Stimulated activated CD4-positive, alpha-beta T cell treated with anti-CD3 and anti-CD28 coated beads, Interleukin-1b, Interleukin-23, amount 100 ng/mL, for 1 hour (primary cell): ENCODE measurements at places on chromosomes 5 and 9.

GRCh38 chr5:112630246-112631009, 107.3 kb upstream of the APC start:
- no peak for DNase-seq

DNA sequence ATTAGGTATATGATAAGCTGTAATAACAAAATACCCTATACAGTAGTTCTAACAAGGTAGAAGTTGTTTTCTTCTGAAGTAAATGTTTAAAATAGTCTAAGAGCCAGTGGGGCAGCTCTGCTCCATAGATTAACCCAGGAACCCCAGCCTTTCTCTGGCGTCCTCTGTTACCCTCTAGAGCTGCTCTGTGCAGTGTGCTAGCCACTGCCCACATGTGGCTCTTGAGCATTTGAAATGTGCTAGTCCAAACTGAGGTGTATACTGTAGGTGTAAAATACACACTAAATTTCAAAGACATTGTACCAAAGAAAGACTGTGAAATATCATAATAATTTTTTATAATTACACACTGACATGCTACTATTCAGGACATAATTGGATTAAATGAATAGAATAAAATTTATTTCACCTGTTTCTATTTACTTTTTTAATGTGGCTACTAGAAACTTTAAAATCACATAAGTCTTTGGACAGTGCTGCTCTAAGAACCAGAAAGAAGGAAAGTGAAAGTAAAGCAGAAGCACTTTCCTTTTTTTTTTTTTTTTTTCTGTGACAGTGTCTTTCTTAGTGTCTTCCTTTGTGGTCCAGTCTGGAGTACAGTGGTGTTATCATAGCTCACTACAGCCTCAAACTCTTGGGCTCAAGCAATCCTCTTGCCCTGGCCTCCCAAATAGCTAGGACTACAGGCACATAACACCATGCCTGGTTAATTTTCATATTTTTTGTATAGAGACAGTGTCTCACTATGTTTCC, 39.3 kb downstream of the RAI14 start:
- no peak for DNase-seq

- no peak for DNase-seq
Measured at GRCh38 chr9:87749335-87750035, 23.6 kb downstream of the CTSL start.

DNA sequence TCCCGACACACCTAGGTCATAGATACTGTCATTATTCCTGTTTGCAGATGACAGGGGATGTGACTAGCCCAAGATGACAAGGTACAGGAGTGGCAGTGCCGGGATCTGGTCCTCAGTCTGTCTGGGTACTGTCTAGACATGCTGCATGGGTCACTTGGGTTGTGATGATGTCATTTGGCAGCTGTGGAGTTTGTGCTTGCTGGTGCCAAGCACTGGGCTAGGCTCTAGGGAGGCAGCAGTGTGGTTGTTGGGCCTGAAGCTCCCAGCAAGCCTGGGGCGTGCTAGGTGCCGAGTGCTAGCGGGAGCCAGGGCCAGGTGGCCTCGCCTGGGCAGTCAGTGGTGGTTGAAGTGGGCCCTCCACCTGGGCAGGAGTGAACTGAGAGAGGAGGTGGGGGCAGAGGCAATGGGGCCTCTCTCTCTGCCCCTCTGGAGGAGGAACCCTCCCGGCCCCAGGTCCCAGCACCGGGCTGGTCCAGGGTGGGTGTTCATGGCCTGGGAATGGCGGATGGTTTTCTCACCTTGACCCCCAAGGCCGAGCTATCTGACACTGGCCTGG, 8.8 kb upstream of the ASB6 start:
- no peak for DNase-seq

DNA sequence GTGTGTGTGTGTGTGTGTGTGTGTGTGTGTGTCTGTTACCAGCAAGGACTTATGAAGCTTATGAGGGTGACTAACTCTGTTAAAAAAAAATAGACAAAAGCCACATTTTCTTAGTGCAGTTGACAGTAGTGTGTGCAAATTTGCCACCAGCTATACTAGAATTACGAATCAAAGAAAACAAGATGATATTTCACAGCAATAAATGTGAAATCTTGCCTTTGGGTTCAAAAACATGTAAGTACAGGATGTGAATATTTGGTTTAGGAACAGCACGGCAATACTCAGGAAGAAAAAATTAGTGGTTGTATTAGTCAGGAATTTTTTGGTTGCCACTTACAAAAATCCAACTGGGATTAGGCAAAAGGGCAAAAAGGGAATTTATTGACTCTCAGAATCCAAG, 117.4 kb downstream of the NPR3 start:
- DNase-seq: no peak

DNA sequence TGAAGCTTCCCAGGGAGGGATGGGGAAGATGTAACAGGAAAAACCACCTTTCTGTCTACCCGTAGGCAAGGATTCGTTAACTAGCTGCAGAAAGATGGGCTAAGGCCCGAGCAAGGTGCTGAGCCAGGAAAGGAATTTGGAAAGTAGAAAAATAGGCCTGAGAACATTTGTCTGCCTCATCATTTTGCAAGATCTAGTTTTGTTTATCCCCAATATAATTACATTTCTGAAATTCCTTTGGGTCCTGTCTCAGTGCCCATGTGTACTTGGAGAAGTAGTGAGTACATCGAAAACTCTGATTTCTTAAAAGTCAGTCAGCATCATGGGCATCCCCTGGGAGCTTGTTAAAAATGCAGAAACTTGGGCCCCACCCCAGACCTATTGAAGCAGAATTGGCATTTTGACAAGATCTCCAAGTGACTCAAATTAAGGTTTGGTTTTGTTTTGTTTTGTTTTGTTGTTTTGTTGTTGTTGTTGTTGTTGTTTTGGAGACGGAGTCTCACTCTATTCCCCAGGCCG, 52.1 kb upstream of the CEMIP2 start:
- DNase-seq: no peak

- DNase-seq: no peak
Measured at GRCh38 chr9:91852801-91853347, 97.2 kb downstream of the ROR2 start.

- DNase-seq: no peak
Measured at GRCh38 chr5:33167541-33167940, 273.2 kb upstream of the TARS1 start.

- no peak for DNase-seq
Measured at GRCh38 chr5:1375871-1376810, 31.2 kb upstream of the CLPTM1L start.

DNA sequence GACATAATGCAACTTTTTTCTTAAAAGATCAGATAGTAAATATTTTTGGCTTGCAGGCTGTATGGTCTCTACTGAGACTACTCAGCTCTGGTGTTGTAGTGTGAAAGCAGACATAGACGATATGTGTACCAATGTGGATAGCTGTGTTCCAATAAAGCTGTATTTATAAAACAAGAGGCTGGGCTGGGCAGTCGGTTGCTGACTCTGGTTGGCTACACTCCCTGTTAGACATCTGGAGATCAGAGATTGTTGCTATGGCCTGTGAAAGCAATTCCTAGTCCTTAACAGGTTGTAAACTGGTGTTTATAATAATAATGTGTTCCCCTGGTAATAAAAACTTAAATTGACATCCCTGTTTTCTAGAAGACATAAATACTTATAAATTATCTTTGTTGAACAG, 24.4 kb upstream of the SCAMP1 start:
- DNase-seq: no peak

- no peak for DNase-seq
Measured at GRCh38 chr9:72305102-72305546, 59.9 kb downstream of the ZFAND5 start.

DNA sequence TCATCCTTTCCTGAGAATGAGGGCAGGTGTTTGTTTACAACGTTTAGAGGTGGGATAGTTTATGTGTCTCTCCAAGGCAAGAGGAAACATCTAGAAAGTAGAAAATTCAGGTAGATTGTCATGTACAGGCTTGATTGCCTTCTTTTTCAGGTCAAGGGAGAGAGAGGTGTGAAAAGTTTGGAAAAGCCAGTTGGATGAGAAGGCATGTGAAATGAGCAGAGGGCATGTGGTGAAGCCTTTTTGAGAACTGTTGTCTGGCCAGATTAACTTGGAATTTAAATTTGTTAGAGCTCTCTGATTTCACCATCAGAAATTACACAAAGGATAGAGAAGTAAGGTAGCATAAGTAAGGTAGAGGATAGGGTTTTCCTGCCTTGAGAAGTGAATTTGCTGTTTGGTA, 74.6 kb downstream of the SNX24 start:
- no peak for DNase-seq
